Stimulated activated CD4-positive, alpha-beta T cell treated with anti-CD3 and anti-CD28 coated beads, Interleukin-15, amount 100 ng/mL, for 48 hours (primary cell): ENCODE measurements at places on chromosomes 3 and 15.
A peak's percentile ranks its signal among the peaks of the same experiment; 100 is the strongest.

GRCh38 chr3:19932422-19932821, 1.6 kb downstream of the EFHB start:
- no peak for DNase-seq

- DNase-seq, result no peak
Observed at GRCh38 chr15:31247404-31247803, 79.2 kb upstream of the KLF13 start.

DNA sequence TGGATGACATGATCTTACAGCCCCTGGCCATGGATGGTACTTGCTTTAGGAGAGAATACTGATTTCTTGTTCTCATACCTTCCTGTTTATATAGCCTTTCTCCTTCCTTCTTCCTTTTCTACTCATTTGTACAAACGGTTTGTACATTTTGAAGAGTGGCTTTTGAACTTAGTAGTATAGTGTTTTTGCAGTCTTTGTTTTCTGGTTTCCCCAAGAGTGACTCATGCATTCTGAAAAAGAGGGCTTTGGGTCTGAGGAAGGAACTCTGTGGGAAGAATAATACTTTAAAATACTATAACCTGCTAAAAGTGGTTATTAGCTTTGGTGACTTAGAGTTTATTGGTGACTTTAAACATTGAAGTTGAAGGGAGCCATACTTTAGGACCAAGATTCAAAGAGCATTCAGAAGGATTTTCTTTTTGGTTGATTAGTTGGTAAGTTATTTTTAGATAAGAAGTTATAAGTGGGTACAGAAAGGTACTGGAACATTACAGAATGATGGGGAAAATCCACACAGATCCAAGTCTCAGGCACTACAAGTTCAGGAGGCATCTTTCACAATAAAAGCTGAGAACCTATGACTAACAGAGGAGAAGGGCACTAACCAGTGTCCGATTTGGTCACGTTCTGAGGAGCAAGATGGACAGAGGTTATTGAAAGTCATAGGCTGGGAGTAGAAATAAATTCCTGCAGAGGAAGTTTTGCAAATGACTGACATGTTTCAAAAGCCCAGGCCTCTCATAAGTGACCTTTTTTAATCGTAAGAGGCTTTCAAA, 369.6 kb upstream of the AZI2 start:
- DNase-seq, result no peak

DNA sequence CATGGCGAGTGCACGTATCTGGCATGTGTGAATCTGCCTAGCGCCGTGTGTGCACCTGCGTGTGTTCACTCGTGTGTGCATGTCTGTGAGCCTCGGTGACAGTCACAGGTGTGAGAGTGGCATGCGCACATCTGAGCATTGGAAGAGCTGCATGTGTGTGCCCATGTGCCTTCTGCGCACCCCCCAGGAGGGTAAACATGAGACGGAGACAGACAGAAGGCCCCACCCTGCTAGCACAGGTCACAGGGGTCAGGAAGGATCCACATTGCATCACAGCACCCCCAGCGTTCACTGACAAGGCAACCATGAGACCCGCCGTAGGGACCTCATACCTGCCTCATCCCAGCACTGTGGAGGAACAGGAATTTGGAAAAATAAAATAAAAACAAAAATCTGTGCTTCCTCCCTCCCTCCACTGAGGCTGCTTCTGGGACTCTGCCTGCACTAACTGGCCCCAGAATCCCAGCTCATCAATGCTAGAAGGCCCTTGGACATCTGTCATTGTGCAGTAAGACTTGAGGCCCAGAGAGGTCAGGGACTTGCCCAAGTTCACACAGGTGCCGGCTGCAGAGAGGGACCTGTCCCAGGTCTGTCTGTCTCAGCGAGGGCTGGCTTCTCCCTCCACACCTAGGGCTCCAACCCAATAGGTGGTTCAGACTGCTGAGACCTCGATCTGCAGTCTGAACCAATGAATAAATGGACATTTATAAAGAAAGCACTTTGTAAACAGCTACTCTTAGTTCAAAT, 37.4 kb downstream of the RPN1 start:
- DNase-seq, result no peak

DNA sequence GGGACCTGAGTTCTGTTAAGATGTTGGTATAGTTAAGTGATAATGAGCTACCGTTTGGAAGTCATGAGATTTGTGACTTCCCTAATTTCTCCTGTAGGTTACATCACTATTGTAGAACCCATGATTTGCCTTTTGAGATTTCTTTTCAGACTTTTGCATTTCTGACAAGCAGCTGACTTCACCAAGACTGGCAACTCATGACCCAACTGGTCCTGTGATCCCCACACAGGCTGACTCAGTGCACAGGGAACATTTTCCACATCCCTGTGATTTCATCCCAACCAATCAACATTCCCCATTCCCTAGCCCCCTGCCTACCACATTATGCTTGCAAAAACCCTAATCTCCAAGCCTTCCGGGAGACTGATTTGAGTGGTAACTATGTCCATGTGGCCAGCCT, 242.1 kb upstream of the PDZRN3 start:
- no peak for DNase-seq

DNA sequence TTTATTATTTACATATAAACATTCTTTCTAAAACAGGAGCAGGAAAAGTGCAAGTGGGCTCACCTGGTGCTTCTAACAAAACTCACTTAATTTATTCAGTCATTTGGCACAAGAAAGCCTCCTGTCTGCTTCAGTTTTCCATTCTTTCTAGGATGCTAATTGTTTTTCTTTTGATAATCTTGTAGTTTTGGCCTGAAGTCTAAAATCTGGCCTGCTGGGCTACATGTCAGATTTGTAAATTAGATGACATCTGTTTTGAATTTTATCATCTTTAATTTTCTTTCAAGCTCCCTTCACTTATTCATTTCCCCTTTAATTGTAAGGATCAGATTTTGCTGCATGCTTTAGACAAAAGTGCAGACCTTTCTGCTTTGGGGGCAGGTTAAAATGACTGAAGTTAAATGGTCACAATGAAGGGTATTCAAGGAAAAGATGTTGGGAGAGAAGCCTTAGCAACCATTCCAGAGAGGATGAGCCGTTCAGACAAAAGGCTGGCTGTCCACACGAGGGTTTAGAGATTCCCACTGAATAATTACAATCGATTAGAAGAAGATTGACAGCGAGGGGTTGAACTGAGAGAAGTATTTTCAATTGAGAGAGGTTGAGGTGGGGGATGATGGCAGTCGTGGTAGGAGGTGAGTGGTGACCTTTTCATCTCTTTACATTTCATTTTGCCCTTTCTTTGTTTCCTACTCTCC, 59.9 kb upstream of the PTX3 start:
- DNase-seq, result no peak

GRCh38 chr3:41874022-41874421, 87.9 kb downstream of the ULK4 start:
- no peak for DNase-seq

- no peak for DNase-seq
Observed at GRCh38 chr3:134065252-134066157, 35.8 kb upstream of the SLCO2A1 start.

DNA sequence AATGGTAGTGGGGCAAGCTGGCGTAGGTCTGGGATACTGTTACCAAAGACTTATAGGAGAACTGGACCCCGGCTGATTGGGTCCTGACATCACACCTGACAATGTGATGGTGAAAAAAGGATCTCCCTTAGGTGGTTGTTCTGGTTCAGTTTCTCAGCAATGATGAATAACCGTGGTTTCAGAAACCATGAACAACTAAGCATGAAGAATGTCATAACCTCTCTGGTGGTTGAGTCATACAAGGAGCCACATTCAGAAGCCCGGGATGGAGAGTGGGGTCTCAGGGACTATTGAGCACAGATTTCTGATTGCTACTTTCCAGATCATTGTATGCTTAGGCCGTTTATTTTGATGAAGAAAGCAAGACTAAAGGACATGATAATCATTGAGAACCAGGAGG, 17.4 kb downstream of the GPR160 start:
- no peak for DNase-seq

- DNase-seq, result no peak
Observed at GRCh38 chr15:74402337-74402841, 31.4 kb downstream of the SEMA7A start.

GRCh38 chr3:189748046-189748445, 116.9 kb downstream of the TP63 start:
- DNase-seq, result no peak

GRCh38 chr3:13594146-13594545, 45.2 kb downstream of the FBLN2 start:
- no peak for DNase-seq

GRCh38 chr3:29338377-29338776, 57.5 kb downstream of the RBMS3 start:
- DNase-seq, result no peak

GRCh38 chr3:66304293-66304692, 83.5 kb downstream of the SLC25A26 start:
- DNase-seq, result no peak

DNA sequence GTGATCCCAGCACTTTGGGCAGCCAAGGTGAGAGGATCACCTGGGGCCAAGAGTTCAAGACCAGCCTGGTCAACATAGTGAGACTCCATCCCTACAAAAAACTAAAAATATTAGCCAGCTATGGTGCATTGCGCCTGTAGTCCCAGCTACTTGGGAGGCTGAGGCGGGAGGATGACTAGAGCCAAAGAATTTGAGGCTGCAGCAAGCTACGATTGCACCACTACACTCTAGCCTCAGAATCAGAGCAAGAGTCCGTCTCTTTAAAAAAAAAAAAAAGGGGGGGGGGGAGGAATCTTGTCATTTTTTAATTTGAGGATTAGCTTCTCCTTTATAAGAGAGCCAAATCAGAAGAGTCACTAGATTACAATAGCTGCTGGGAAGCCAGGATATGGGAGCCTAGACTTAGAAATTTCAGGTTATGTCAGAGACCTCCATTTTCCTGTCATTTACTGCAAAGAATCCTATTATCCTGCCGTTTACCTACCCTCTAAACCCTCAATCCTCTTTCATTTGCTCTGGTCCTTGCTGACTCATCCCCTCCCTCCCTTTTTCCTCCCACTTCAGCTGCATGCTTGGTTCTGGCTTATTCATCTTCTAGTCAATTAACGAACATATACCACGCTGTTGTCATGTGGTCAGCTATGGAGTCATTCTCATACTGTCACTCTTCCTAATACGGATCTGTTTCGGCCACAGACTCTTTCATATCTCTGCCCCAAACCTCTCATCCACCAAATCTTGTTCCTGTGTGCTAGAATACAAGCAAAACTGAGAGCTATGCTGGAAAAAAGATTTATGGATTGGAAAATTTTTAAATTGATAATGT, 83.8 kb upstream of the PPIB start:
- DNase-seq, result peak; percentile 59

- no peak for DNase-seq
Observed at GRCh38 chr3:127654374-127654773, 18.4 kb upstream of the ABTB1 start.

GRCh38 chr15:68640791-68641331, 62.1 kb downstream of the CORO2B start:
- DNase-seq, result no peak

DNA sequence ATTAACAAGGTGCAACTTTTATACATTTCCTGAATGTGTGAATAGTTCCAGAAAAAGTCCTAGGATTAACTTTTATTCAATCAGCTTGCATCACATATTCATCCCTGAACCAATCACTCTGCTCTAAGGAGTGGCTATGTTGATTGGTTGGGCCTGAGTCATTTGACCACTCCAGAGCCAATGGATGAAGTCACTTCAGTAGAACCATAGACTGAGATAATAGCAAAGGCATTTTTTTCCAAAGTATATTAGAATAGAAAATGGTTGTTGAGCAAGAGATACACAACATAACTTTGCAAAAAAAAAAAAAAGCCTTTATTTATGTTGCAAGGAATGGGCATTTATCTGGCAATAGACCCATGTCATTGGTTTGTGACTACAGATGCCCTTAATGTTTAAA, 55.5 kb upstream of the AGTR1 start:
- no peak for DNase-seq

GRCh38 chr3:43061101-43061895, 44.6 kb downstream of the POMGNT2 start:
- no peak for DNase-seq

- no peak for DNase-seq
Observed at GRCh38 chr3:156460206-156460611, 94.7 kb downstream of the SSR3 start.

DNA sequence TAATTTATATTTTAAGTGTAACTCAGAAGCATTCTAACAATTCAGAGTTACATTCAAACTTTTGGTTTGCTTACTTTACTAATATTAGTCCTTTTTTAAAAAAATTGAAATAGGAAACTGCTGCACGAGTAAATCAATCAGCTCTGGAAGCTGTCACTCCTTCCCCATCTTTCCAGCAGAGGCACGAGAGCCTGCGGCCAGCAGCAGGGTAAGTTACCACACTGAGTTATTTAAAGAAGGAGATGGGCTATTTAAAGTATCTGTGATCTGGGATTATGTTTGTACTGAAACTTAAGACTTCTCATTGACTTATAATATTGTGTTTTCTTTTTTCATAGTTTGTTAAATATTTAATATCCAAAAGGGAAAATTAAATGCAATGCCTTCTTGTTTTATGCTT, 29.3 kb downstream of the APPL1 start:
- no peak for DNase-seq

DNA sequence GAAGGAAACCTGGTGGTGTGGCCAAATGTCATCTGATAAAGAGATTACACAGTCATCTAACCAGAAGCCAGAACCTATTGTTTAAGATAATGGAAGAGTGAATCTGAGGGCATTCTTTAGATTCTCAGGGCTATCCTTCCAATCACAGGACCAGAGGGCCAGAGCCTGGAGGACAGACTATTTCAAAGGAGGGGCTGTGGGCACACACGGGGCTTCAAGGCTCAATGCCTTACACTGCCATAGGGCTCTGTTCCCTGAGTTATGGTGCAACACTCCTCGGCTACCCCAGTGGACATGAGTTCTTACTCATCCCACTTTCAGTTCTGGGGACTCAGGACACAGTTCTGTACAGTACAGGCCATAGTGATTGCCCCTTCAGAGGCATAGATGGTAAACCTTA, 343.9 kb upstream of the ALCAM start:
- no peak for DNase-seq

- no peak for DNase-seq
Observed at GRCh38 chr3:87206635-87207034, 20.5 kb upstream of the CHMP2B start.

DNA sequence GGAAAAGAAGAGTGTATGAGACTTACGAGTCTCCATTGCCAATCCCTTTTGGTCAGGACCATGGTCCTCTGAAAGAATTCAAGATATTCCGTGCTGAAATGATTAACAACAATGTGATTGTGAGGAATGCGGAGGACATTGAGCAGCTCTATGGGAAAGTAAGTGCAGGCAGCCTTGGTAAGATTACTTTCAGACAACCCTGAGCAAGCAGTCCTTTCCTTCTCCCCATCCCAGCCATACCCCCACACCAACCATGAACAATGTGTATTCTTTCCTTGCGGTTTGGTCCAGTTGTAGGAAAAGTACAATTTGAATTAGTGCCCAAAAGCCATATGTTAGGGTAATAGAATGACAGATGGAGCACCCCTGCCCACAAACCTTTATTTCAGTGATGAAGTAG, 5.6 kb downstream of the TSEN2 start:
- no peak for DNase-seq
